ENCODE measurements at places on chromosomes 12 and 14.

GRCh38 chr14:66240105-66240504 lies 246.1 kb upstream of the CCDC196 start:
- DNase-seq = no peak

GRCh38 chr14:102853648-102854047 lies 68.8 kb upstream of the AMN start:
- no peak for DNase-seq

- no peak for DNase-seq
Measured at GRCh38 chr12:18546399-18546798, 191.4 kb downstream of the PLCZ1 start.

GRCh38 chr12:130438243-130438620 lies 100.5 kb downstream of the PIWIL1 start:
- no peak for DNase-seq

GRCh38 chr12:130127912-130128789 lies 34.1 kb upstream of the FZD10 start:
- no peak for DNase-seq
